ENCODE measurements at places on chromosomes 2 and 18.

- no peak for DNase-seq
These were observed 216.3 kb upstream of the SMAD7 start for GRCh38 chr18:49167084-49167483.

DNA sequence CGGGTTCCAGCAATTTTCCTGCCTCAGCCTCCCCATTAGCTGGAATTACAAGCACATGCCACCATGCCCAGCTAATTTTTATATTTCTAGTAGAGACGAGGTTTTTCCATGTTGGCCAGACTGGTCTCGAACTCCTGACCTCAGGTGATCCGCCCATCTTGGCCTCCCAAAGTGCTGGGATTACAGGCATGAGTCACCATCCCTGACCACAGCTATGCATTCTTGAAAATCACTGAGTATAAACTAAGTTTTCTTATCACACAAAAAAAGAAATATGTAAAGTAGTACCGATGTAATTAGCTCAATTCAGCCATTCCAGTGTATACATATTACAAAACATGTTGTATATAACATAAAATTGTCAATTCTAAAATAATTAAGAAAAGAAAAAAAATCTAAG is 232.7 kb downstream of the MBD2 start:
- DNase-seq: peak; percentile 22

DNA sequence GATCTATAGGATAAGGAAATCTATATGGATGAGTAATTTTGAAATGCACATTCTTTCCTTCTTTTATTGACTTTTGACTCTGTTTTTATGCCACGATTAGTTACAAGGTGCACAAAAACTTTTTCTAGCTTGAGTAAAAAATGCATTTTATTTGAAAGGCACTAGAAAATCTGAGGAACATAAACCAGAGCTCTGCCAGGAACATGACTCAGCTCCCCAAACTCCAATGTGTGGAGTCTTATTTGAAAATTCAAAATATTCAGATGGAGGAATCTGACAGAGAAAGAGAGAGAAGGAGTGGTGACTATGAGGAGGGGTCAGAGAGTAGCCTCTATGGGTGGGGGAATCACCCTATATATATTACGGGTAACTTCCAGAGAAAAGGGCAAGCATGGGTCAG is 231.0 kb downstream of the DCC start:
- peak; percentile 3 for DNase-seq

GRCh38 chr2:59881218-59881617 is 672.2 kb downstream of the BCL11A start:
- no peak for DNase-seq

DNA sequence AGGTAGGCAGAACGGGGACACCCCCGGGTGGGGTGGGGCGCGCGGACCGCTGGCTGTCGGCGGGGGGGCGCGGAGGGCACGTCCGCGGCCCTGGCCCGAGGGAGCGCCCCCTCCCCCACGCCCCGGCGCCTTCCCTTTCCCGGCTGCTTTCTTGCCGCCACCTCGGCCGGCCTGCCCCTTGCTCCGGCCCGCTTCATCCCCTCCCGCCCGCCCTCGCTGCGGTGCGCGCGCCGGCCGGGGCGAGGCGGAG is 443 bp downstream of the VAPA start:
- no peak for DNase-seq

DNA sequence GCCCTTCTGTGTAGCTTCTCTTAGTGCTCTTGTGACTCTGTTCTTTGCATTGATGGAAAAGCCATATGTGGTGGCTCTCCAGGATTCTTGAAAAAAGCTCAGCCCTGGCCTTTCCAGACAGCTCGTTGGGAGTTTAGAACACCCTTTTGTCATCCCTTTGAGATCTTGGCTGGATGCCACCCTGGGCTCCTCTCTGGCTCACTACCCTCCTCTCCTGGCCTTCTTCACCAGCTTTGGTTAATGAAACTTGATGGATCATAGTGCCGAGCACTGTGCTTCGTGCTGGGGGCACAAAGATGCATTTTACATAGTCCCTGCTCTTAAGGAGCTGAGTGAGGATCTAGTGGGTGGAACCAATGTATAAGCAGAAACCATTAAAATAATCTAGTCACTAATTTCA is 15.6 kb upstream of the FHOD3 start:
- DNase-seq: no peak

Measured in fibroblast of skin of left quadriceps (primary cell).